ENCODE measurements at places on chromosomes 7 and 10.

DNA sequence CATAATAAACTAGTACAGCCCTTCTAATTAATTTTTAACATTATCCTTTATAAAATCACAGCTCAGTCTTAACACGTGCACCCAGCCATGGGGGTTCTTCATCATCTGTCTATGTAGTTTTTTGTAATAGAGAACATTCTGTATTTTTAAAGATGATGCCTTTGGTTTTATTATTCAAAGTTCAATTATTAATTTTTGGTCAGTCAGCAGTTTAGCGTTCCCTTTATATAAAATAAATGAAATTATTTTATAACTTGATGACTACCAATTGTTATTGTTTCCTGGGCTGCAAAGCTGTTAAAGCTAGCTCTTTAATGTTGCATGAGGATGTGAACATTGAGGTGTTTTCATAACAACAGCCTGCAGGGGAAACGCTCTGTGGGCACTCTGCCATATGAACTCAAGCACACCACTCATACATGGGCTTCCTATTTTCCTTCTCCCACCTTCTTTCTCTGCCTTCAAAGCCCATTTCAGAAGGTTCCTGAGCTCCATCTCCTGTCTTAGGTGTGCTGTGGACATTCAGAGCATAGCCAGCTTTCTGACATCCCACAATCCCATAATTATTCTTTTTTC is 172.0 kb upstream of the YAE1 start:
- no peak for DNase-seq

GRCh38 chr10:99827936-99828335 is 45.5 kb downstream of the ABCC2 start:
- DNase-seq, result peak; percentile 48

- no peak for DNase-seq
These were observed 102.4 kb downstream of the TMEM26 start for GRCh38 chr10:61350794-61351193.

GRCh38 chr7:64630496-64630895 is 35.4 kb upstream of the ZNF107 start:
- DNase-seq, result peak; percentile 7

DNA sequence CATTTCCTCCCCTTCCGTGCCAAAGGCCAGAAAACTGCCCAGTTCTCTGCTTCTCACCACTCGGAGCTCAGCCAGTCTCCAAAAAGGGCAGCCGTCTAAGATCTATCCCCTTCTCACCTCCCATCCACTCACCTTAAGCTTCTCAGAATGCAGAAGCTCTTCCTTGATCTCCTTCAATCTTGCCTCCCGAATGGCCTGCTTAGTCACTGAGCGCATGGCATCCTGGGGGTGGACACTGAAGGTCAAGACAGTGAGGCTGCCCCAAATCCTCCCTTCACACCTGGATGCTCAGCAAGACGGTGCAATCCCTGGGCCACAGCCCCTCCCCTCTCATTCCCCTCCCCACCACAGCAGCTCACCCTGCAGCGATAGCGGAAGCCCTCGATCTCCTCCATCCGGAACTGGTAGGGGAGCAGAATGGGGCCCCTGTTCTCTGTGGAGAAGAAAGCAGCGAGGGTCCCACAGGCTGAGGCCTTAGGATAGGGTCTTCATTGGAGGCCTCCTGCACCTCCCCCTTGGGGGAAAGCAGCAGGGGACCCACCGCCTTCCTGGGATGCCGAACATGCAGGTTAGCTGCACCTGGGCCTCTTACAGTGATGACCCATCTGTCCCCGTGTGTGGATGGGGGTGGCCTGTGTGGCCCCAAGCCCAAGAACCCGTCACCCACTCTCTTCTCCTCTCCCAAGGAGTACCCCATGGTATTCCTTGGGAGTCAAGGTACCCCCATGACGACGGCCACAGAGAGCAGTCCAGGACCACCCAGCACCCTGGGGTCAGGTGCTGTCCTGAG is 4.7 kb downstream of the DDX56 start:
- DNase-seq, result no peak

GRCh38 chr7:41573443-41573842 is 129.4 kb downstream of the INHBA start:
- no peak for DNase-seq

DNA sequence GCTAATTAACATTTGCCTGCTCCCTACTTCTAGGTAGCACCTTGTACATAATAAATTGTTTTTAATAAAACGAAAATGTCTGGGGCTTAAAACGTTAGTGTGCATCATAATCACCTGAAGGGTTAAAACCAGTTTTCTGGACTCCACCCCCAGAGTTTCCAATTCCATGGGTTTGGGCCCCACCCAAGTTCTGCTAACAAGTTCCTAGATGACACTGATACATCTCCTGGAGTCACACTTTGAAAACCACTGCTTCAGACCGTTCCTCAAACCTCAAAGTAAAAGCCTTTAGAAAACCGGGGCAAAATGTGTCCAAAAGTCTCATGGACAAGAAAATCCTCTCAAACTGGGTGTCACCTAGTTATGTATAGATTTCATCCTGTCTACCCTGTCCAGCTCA is 9.3 kb downstream of the OSBPL3 start:
- DNase-seq, result peak; percentile 12

- no peak for DNase-seq
These were observed 65.5 kb downstream of the FAM53B start for GRCh38 chr10:124678557-124679240.

GRCh38 chr10:92789786-92790185 is 58.5 kb upstream of the EXOC6 start:
- DNase-seq, result no peak

Measured in EL (cell line).